ENCODE measurements at places on chromosomes 11 and 22. TPM values are rescaled to one million over a fixed set of nuclear protein-coding genes. Genes with fewer than 3 reads are reported as not detected.
A peak's percentile ranks its signal among the peaks of the same experiment; 100 is the strongest.

- no peak for DNase-seq
These were observed 2.4 kb downstream of the IFITM10 start for GRCh38 chr11:1747753-1748635.

DNA sequence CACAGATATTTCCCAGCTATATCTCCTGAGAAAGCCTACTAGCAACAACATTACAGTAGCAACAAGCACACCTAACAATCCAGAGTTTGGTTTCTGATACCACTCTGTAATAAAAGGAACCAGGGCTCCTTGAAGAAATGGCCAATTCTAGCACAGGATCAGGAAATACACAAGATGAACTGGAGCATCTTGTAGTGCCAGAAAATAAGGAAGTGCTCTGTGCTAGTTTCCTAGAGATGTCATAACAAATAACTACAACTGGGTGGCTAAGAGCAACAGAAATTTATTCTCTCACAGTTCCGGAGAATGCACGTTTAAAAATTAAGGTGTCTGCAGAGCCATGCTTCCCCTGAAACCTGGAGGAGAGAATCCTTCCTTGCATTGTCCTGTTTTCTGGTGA lies 217.8 kb downstream of the KIRREL3 start:
- no peak for DNase-seq

The OR8J1 gene
- total RNA-seq = not detected

DNA sequence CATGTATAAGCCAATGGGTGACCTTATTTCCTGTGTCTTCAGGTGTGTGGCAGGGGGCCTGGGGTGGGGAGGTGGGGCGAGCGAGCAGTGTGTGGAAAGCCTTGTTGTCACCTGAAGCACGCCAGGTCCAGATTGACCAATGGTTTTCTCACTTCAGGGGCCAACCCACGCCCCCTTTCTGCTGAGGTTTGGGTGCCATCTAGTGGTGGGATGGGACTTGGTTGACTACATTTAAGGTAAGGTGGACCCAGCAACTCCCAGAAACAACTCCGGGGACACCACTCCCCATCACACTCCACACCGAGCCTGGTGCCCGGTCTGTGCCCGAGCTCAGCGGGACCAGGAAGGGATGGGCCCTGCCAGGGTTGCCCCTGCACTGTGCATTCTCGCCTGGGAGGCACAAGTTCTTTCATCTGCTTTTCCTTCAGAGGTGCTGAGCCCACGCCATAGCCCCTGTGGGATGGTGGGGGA lies 40.0 kb downstream of the TPCN2 start:
- DNase-seq = peak; percentile 77

GRCh38 chr11:70010774-70011173 lies 67.3 kb upstream of the ANO1 start:
- DNase-seq = no peak

The IL18 gene
- total RNA-seq = 0.90 TPM

- DNase-seq = no peak
These were observed 2.0 kb upstream of the ROBO3 start for GRCh38 chr11:124863137-124863825.

- no peak for DNase-seq
These were observed 11.5 kb downstream of the RELT start for GRCh38 chr11:73387594-73388264.

DNA sequence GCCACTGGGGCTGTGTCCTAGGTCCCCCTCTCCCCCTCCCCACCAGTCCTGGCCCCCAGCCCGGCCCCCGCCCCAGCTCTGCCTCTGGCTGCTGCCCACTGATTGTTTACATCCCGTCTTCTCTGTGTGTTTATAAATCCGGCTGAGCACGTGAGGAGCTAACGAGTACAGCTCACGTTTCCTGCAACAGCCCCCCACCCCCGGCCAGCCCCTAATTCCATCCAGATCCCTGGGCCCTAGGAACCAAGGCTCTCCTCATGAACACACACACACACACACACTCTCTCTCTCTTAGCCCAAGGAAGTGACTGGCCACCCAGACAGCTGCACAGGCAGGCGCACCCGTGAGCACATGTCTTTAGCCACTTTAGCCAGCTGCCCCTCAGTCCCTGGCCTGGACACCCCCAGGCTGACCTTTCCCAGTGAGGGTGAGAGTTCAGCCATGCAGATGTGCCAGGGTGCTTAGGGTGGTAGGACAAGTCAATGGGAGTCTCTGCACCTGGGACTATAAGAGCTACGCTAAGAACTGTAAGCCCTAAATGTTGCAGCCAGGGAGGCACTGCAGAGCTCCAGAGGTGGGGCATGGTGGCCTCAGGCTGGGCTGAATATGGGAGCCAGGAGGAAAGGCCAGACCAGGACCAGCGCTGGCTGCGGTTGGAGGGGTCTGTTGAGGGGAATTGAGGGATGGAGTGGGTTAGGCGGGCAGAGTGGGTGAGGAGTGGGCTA lies 2.9 kb downstream of the CLCF1 start:
- DNase-seq = no peak

GRCh38 chr11:130560781-130561109 lies 112.3 kb downstream of the ADAMTS15 start:
- no peak for DNase-seq

- DNase-seq = no peak
These were observed 10.0 kb downstream of the FLRT1 start for GRCh38 chr11:64045700-64046099.

GRCh38 chr11:113278481-113278880 lies 35.9 kb upstream of the TTC12 start:
- DNase-seq = no peak

DNA sequence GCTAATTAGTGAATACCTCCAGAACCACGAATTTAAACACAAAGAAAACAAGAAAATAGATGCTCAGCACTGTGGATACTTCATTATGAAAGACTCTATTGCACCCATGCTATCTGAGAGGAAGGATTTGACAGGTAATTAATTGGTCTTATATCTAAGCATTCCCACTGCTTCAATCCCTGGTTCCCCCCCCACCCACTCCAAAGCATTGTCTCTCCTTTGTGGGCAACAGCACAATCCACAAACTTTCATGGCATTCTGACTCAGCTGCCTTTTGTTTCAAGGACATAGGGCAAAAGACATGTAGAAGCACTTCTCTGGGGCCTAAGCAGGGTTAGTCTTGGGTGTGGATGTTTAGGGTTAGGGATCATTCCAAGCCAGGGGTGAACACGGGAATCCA lies 551.4 kb downstream of the BUD13 start:
- no peak for DNase-seq

DNA sequence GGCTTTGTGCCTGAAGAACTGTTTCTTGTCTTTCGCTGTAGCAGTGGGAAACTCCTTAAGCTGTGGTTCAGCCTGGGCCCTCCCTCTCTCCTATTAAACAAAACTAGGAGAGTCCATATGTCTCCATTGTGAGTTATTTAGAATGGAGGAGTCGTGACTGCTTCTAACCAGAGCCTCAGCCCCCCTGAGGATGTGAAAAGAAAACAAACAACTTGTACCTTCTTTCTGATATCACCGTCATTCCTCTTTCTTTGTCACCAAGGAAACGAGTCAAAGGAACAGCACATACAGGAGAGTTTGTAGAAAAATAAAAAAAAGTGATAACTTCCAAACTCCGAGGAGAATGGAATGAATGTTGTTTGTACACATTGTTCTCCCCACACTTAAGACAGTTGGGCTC lies 11.6 kb upstream of the EXT2 start:
- no peak for DNase-seq

- no peak for DNase-seq
These were observed 114.3 kb upstream of the CSNK2A3 start for GRCh38 chr11:11467312-11467711.

DNA sequence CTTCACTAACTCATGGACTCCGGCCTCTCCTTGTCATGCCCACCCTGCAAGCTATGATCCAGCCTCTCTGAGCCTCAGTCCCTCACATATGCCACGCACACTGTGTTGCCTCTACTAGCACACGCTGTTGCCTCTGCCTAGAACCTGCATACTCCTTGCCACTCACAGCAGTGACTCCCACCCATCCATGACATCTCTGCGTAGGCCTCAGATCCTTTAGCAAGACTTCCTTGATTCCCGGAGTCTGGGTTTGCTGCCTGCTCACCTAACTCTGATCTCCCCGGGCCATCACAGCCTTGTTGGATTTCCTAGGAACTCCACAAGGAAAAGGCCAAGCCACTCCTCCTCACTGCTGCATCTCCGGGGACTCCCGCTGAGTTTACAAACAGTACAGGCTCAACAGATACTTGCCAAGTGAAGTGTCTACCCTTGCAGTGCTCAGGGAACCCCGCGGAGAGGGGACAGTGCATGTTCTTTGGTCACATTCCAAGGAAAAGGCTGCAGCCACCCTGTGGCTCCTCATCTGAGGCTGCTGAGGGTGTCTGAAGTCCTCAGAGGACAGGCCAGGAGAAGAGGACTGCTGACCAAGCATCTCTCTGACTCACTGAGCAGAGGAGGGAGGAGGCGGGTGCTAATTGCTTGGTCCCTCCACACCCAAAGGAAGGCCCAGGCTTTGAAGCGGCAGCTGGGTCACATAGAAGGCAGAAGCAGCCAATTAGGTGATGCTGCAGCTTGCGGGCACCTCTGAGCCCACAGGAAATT lies 42.4 kb upstream of the NAV2 start:
- no peak for DNase-seq

The SLC16A8 gene
- not detected for total RNA-seq

- DNase-seq = no peak
These were observed 47.7 kb upstream of the ARHGAP20 start for GRCh38 chr11:110759972-110760381.

The DBX1 gene
- total RNA-seq = not detected

The MRPL23 gene
- 29.2 TPM for total RNA-seq

The TMEM132A gene
- total RNA-seq = 164 TPM

- peak; percentile 18 for DNase-seq
These were observed 940.4 kb downstream of the DLG2 start for GRCh38 chr11:84686716-84687115.

The TUBA8 gene
- 0.46 TPM for total RNA-seq
